ENCODE measurements at places on chromosomes 3 and 15.

- peak; percentile 64 for DNase-seq
Measured at GRCh38 chr3:56702490-56703315, 19.6 kb upstream of the TASOR start.

DNA sequence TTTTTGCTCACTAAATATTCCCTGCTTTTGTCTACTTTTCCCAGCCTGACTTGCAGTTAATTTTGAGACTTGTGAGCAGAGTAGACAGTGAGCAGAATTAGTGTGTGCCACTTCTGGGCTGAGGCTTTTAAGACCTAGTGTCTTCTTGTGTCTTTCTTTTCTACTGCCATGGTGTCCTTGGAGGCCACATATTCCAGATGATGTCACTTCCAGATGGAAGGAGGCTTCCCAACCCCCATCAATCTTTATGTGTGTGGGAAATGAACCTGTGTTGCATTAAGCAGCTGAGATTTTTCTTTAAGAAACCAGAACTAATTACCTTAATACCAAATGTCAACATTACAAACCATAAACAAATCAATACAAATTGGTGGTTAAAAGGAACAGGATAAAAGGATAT, 774.7 kb upstream of the ROBO1 start:
- no peak for DNase-seq

DNA sequence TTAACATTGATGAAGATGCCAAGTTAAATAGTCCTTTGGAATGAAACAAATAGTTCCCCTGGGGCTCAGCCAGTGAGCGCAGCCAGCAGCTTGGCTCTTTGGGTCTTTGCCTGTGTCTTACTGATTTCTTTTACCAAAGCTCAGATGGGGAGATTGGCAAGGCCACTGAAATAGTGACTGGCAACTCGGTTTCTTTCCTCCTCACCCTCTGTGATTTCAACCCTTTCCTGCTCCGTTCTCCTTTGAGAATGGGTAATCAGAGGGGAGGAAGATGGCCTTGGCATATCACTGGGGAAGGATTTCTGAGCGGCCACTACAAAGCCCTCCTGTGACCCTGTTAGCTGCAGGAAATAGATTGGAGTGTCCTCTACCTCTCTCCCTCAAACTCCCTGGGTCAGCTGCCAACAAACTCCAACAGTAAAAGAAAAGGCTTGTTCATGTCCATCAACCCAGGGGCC, 337.1 kb upstream of the LRRFIP2 start:
- no peak for DNase-seq

DNA sequence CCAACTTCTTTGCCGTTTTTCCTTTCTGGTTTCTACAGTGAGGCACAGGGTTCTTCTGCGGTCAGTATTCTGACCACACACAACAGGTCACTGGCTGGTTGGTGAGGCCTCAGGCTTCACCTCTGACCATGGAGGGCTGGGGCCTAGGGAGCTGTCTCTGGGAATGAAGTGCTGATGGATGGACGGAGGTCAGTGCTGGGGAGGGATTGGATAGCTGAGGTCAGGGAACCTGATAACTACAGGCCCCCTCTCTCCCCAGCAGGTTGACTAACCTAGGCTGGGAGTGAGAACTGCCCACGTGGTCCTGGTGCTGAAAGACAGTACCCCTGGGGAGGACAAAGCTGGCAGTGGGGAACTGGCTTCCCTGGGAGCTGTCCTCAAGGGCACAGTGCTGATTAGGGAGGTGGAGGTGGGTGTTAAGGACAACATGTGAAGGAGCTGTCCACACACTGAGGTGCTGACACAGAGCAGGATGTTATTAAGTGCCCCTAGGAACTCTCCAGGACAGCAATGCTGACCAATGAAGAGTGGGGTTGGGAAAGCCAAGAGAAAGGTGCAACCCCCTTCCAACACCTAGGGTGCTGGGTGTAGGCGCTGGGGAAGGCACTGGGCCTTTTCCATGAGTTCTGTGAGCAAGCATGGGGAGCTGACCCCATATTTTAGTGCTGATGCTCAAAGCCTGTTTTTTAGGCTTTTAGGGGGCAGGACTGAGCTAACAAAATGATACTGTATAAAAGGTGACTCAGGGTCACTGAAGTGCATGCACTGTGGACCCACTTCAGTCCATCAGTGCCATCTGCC, 45.2 kb downstream of the ATP2B2 start:
- DNase-seq, result peak; percentile 80

- DNase-seq, result peak; percentile 50
Measured at GRCh38 chr3:50333744-50334328, 5.8 kb upstream of the TUSC2 start.

DNA sequence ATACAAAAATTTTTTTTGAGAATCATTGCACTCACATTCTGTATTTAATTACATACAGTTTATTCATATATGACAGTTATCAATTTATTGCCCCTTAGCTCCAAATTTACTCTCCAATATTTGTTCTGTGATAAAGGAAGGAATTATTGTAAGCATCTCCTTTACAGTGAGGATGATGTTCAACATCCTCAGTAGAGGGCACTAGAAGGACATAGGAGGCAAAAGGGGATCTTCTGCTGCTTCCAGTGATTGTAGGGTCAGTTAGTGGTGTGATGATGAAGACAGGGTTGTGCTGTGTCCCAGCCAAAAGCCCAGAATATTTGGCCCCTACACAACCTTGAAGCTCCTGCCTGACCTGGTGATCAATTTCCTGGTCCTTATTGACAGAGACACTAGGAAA, 89.9 kb upstream of the DCBLD2 start:
- no peak for DNase-seq

DNA sequence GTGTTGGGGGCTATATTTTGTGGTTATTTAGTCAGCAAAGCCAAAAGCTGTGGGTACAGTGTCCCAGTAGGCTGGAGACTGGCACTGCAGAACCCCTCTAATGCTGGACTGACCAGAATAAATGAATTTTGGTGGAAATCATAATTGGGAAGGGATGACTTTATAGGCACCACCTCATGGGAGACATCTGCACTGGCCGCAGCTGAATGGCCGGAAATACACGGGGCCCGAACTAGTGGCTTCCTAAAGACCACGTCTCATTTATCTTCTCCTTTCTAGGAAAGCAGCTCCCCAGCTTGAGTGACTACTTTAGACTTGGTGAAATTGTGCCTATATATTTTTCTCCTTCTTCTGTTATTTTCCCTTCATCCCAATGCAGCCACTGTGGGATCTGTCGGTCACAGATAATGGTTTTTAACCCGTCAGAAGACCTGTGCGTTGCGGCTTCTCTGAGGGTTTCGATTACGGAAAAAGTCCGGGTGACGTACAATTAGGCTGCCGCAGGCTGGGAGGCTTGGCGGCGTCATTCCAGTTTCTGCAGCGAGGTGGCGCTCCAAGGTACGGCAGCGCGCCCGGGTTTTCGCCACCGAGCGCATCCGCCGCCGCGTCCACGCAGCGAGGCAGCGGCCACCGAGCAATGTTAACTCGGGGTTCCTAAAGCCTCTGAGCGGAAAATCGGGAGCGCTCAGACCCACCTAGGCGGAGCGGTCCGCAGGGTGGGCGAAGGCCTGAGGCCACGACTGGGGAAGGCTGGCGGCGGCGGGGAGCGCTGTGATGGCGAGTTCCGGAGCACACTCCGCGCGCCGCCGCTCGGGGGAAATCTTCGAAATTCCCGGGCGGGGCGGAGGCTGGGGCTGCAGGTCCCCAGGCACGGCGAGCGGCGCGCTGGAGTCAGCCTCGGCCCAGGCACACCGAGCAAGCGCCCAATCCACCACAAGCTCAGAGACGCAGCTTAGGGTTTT, 26.3 kb downstream of the NR2F2 start:
- peak; percentile 74 for DNase-seq

DNA sequence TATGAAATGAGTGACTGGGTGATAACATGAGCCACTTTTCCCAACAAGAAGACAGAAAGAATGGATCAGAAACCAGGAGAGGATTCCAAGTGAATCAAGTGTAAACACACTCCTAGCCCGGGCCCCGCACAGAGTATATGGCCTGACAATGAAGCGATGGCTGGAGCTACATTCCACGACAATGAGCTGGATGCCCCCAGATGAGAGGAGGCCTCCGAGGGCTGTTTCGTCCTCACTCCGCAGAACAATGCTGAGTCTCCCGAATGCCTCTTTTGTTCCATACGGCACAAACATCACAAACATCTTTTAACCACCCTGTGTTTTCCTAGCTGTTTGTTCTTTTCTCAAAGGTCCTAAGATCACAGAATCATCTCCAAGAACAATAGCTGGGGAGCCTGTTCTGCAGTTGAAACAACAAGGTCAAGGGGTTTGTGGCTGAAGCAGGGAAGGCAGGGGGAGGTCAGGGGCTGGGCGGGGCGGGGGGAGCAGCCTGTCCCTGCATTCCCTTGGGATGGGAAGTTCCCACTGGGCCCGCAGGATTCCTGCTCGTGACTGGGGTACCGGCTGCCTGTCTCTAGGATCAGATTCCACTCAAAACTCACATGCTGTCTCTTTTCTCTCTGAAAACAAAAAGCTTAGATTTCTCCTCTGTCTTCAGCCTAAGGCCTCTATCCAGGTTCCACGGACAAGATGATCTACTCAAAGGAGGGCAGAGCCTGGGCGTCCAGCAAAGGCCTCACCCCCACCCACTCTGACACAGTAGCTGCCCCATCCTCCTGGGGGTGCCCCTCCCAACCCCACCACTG, 151.3 kb downstream of the XXYLT1 start:
- DNase-seq, result peak; percentile 96

- peak; percentile 28 for DNase-seq
Measured at GRCh38 chr15:95105229-95105628, 873.9 kb downstream of the MCTP2 start.

GRCh38 chr3:165404357-165405027, 208.3 kb upstream of the SLITRK3 start:
- DNase-seq, result no peak

DNA sequence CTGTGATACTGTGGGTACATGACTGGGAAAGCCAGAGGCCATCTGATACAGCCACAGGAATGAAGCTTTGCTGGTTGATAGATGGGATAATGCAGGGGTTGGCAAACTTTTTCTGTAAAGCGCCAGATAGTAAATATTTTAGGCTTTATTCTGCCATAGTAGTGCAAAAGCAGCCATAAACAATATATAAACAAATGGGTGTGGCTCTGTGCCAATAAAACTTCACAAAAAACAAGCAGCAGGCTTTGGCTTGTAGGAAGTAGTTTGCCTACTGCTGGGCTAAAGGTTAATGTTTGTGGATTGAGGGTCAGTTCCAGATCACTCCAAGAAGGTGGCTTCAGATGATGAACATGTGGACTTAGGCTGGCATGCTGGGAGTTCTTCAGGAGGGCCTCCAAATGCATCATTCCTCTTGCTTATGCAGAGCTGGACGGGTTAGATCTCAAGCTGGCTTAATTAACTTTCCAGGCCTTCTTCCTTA, 305.7 kb downstream of the RPLP1 start:
- DNase-seq, result peak; percentile 30

GRCh38 chr3:190333961-190334360, 11.7 kb upstream of the CLDN1 start:
- no peak for DNase-seq

GRCh38 chr3:4421121-4421520, 45.9 kb downstream of the SUMF1 start:
- peak; percentile 53 for DNase-seq

DNA sequence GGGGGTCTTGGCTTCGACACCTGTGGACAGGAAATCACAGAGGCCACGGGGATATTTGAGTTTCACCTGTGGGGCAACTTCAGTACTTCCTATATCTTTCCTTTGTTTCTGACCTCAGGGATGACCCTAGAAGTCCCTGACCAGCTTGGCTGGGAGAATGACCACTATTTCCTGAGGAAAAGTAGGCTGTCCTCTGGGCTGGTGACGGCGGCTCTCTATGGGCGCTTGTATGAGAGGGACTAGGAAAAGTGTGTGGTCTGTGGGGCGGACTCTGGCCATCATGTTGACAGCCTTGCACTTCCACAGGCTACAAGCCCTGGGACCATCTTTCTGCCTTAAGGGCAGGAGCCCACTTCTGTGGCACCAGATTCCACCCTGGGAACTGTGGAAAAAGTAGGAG, 43.7 kb downstream of the BTD start:
- no peak for DNase-seq

DNA sequence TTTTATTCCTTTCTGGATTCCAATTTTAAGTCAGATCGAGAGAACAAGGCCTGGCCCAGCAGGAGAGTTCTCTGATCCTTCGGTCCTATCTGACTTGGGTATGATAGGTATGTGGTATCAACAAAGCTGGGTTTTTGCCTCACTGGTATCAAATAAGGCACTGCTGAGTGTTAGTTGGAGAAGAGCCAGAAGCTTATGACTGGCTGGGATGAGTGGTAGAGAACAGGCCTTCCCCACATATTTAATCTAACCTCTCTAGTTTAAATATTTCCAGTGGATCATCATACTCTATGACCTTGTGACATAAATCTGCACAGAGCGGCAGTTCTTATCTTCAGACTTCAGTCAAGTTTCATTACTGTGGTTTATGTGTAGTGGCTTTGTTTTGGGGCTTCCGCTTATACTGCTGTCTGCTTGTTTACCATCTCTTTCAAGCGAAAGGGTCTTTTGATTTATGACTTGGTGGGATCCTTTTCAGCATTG, 164.5 kb downstream of the PTPRG start:
- DNase-seq, result peak; percentile 76

- DNase-seq, result no peak
Measured at GRCh38 chr3:7683426-7683825, 818.2 kb upstream of the LMCD1 start.

- no peak for DNase-seq
Measured at GRCh38 chr15:44659056-44659455, 4.4 kb downstream of the SPG11 start.

DNA sequence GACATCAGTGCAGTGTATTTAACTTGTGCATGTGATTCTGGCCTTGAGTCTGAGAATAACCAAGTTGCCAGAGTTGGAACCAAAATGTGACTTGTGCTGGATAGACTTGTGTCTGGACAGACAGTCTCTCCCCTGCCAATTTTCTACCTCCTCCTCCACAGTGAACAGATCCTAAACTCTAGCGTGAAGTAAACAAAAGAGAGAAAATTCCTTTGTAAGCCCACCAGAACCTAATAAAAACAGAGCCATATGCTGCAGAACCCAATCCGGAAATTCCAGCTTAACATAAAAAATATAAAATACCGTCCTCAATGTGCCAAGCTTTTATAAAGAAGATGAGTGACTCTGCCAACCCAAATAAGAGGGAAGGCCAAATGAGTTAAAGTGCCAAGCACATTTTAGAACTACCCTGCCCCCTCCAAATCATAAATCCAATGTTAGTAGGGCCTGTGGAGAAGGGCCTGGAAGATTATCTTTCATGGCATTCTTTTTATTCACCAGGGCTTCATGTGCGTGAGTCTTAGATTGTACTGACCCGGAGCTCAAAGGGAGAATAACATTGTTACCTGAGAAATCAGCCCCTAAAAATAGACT, 344.6 kb upstream of the PROK2 start:
- DNase-seq, result peak; percentile 73

GRCh38 chr3:29282427-29283230, 1.8 kb downstream of the RBMS3 start:
- DNase-seq, result peak; percentile 67

GRCh38 chr15:41492597-41493204, 973 bp upstream of the ITPKA start:
- DNase-seq, result no peak
